ENCODE measurements at places on chromosomes 12 and 14.
A peak's percentile ranks its signal among the peaks of the same experiment; 100 is the strongest.

- DNase-seq, result no peak
These were observed 13.1 kb downstream of the KIF21A start for GRCh38 chr12:39429809-39430208.

GRCh38 chr12:49750027-49750995, 9.0 kb downstream of the TMBIM6 start:
- no peak for DNase-seq

DNA sequence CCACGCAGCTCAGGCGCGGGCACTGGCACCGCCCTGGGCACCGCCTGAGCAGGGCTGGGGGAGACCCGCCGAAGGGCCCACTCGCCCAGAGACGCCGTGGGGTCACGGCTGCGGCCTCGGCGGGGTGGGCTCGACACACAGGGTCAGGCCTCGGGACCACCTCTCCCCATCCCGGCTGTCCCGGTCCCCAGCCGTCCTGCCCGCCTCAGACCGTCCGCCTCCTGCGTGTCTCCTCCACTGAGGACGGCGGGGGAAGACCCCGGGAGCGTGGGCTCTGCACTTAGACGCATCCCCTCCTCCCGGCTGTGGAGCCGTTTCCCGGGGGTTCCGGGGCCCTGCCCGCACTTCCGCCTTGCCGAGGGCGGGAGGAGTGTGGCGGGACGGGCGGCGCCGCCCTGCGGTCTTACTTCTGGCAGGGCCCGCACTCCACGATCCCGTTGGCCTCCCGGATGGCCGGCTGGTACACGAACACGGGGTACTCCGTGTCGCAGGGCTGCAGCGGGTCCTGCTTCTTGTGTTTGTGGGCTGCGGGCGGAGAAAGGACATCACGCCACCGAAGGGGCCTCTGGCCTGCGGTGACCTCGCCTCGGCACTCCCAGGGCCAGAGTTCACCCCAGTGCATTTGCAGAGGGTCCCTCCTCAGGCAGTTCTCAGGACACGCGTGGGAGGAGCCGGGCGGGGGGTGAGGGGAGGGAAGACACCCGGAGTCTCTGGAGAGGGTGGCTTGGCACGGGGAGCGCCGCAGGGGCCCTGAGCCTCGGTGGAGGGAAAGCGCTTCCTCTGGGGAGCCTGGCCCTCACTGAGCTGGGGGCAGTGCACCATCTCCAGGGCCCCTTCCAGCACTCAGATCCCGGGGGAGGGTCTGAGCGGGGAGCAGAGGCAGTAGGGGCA, 23.1 kb upstream of the LRTM2 start:
- DNase-seq, result peak; percentile 22

DNA sequence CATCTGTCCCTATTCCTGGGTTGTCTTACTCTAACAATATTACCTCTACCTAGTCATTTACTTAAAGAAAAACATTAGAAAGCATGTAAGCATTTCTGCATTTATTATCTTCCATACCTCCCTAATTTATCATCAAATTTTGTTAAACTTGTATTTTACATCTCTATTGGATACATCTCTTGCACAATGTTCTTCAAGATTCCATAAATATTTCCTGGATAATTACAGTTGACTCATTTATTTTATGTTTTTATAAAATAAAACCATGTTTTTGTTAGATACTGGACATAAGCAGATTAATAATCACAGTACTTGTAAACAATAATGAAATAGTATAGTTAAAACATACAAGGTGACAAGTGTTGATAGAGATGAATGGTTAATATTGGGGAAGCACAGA, 209.0 kb downstream of the TMTC3 start:
- no peak for DNase-seq

GRCh38 chr12:2248087-2248900, 195.5 kb downstream of the CACNA1C start:
- no peak for DNase-seq

- no peak for DNase-seq
These were observed 28.9 kb upstream of the TMEM179 start for GRCh38 chr14:104633276-104634137.

DNA sequence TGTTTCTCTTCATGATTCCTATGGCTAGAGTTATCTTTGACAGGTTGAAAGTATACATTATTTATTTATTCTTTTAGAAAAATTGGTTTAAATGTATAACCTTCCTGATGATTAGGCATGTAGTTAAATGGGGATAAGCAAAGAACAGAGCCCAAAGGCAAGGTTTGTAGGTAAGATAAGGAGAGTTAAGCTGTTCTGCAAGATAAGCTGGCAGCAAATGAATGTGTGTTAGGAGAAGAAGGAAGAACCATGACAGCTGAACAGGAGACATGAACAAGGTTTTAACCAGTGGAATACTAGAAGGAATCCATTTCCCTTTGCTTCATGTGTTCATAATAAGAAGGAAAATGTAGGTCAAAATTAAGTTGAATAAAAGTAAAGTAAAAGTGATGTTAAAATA, 1330.1 kb upstream of the USP15 start:
- DNase-seq, result no peak

GRCh38 chr14:55519473-55520080, 60.4 kb upstream of the KTN1 start:
- no peak for DNase-seq

GRCh38 chr14:75753696-75754095, 92.7 kb downstream of the TTLL5 start:
- no peak for DNase-seq

- DNase-seq, result no peak
These were observed 186.3 kb upstream of the CLEC14A start for GRCh38 chr14:38442208-38442607.

- DNase-seq, result no peak
These were observed 25.9 kb downstream of the DUSP6 start for GRCh38 chr12:89326239-89327040.

All from stimulated activated CD8-positive, alpha-beta memory T cell treated with anti-CD3 and anti-CD28 coated beads, Interleukin-4, amount 100 ng/mL, for 1 hour (primary cell).